Kasumi-1 (cell line): ENCODE measurements at places on chromosomes 13 and 19.

DNA sequence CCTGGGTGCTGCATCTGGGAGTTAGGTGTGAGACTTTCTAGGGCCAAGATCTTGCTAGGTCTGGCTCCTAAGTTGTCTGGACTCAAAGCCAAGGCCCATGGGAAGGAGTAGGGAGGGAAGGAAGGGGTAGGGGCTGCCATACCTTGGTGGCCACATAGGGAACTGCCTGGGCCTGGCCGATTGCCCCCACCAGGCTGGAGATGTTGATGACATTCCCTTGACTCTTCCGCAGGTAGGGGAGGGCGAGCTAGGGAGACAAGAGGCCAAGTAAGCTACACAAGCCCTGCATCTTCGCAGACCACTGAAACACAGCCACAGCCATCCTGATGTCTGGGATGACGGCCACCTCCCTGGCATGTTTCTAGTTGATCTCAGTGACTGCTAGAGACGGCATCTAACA lies 4.1 kb upstream of the BCAT2 start:
- no peak for DNase-seq

GRCh38 chr13:110127986-110128511 lies 178.9 kb downstream of the COL4A1 start:
- no peak for DNase-seq

- no peak for DNase-seq
These were observed 20.6 kb upstream of the TCF3 start for GRCh38 chr19:1672769-1673644.

DNA sequence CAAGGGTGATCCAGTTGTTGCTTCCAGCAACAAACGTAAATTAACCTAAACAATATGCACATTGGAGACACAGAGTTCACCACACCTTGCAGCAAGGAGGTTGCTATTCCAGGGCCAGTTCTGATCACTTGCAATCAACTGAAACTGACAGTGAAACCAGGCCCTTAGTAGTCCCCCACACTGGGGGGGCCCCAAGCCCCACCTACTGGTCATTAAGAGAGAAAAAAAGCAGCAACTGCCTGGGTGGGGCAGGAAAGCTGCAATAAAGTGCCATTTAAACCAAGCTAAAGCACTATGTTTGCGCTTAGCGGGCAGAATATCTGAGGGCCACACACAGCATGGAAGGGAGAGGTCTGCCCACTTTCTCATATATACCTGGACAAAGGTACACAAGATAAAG lies 51.5 kb downstream of the ATP7B start:
- DNase-seq: no peak

GRCh38 chr13:99981735-99982035 lies at the start of gene ZIC2:
Gene ZIC2 (plus strand): TSS chr13:99981784. CDS start chr13:99982065, 281 bp downstream.
- DNase-seq: no peak

DNA sequence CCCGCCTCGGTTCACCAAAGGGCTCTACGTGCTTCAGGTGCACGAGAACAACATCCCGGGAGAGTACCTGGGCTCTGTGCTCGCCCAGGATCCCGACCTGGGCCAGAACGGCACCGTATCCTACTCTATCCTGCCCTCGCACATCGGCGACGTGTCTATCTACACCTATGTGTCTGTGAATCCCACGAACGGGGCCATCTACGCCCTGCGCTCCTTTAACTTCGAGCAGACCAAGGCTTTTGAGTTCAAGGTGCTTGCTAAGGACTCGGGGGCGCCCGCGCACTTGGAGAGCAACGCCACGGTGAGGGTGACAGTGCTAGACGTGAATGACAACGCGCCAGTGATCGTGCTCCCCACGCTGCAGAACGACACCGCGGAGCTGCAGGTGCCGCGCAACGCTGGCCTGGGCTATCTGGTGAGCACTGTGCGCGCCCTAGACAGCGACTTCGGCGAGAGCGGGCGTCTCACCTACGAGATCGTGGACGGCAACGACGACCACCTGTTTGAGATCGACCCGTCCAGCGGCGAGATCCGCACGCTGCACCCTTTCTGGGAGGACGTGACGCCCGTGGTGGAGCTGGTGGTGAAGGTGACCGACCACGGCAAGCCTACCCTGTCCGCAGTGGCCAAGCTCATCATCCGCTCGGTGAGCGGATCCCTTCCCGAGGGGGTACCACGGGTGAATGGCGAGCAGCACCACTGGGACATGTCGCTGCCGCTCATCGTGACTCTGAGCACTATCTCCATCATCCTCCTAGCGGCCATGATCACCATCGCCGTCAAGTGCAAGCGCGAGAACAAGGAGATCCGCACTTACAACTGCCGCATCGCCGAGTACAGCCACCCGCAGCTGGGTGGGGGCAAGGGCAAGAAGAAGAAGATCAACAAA lies 2.6 kb downstream of the PCDH17 start:
- no peak for DNase-seq

DNA sequence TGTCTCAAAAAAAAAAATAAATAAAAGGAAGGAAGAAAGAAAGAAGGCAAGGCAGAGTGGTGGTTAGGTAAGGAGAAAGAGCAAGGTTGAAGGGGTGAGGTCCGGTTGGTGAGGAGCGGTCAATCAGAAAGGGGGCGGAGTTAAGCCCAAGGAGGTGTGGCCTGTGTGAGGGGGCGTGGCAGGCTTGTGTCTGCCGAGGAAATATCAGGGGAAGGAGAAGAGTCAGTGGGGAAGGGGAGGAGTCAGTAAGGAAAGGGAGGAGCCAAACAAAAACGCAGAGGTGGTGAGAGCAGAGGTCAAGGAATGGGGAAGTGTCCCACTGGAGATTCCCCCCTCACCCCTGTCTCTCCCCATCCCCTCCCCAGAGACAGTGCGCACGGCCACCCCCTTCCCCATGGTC lies 5.9 kb downstream of the CACNG7 start:
- DNase-seq: no peak

- DNase-seq: peak; percentile 87
These were observed 755 bp upstream of the RAB3A start for GRCh38 chr19:18204394-18205199.

- DNase-seq: no peak
These were observed 106.2 kb downstream of the SLITRK5 start for GRCh38 chr13:87777387-87777786.

- DNase-seq: no peak
These were observed 626 bp upstream of the ATP5F1D start for GRCh38 chr19:1240925-1241324.

DNA sequence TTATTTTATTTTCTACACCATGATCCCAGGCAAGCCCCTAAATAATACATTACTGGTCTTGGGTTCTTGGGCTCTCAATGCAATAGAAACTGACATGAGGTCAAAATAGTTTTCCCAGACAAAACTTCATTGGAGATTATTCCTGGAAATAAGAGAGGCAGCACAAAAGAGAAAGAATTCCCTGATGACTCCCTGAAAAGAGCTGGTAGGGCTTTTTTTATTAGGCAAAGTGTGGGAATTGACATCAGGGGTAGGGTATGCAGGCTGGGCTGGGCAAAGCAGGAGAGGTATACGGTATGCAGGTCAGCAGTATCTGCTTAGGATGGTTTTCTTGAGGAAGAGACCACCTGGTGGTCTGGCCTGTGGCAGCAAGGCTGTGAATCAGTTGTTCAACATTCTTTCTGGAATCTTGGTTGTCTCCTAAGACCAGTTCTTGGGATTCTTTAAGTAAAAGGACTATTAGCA lies 9.3 kb upstream of the IGFL3 start:
- DNase-seq: no peak

DNA sequence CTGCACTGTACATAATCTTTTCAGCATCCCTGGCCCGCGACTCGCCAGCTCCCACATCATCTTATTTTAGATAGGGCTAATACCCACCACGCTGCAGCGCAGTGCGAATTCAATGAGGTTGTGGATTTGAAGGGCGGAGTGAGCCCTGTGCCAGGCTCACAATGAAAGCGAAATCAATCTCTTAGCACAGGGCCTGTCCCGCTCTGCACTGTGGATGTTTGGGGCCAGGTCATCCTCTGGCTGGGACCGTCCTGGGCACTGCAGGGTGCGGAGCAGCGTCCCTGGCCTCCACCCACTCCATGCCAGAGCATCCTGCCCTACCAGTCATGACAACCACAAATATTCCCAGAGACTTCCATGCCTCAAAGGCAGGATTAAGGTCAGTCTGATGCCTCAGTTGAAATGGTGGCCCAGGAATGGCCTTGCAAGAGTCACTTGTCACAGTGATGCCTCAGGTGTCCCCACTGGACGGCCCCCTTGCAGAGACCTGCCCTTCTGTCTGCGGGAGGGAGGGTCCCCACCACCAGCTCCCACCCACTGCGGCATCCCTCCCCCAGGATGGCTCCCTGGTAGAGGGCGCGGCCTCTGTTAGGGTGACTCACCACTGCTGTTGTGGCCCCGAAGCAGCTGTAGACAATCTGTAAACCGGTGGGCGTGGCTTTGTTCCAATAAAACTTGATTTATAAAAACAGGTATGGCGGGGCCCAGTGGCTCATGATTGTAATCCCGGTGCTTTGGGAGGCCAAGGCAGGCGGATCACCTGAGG lies 5.6 kb downstream of the UHRF1 start:
- DNase-seq: peak; percentile 14

- DNase-seq: peak; percentile 64
These were observed 831 bp downstream of the PGPEP1 start for GRCh38 chr19:18340990-18341868.

DNA sequence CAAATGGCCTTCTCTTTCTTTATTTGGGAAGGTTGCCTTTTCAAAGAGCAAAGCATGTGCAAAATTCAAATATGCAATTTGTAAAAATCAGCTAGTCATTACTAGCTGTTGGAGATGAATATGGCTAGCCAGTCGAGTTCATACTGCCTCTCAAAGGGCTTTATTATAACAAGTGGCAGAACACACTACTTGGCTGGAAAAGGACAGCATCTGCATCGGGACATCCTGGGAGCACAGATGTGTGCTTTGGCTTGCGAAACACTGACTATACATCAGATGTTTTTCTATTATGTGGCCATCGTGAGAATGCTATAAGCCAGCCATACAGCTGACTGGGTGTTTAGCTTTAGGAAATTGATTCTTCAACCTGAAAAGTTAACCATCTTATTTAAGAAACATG lies 424.2 kb downstream of the KCTD12 start:
- DNase-seq: no peak

- DNase-seq: peak; percentile 9
These were observed 16.3 kb downstream of the LEUTX start for GRCh38 chr19:39795001-39795400.

DNA sequence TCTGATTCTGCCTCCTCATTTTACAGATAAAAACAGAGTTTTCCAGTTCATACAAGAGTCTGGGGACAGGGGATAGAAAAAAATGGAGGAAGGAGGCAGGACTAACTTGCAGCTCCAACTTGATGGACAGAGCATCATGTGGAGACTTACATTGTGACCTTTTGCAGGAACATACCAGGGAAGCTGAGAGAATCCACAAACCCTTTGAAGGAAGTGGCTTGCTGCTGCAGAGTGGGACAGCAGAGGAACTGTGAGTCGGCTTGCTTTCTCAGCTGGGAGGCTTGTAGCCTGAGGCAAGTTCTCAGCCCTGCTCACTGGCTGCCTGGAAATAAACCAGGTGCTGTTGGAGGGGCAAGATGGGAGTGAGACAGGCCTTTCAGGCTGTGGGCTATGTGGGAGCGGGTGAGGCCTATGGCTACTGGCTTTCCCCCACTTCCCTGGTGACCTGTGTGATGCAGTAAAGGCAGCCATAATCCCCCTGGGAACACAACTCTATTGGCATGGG lies 614.4 kb downstream of the KCTD12 start:
- DNase-seq: no peak

- no peak for DNase-seq
These were observed 162.7 kb downstream of the KDM4B start for GRCh38 chr19:5131506-5132205.

DNA sequence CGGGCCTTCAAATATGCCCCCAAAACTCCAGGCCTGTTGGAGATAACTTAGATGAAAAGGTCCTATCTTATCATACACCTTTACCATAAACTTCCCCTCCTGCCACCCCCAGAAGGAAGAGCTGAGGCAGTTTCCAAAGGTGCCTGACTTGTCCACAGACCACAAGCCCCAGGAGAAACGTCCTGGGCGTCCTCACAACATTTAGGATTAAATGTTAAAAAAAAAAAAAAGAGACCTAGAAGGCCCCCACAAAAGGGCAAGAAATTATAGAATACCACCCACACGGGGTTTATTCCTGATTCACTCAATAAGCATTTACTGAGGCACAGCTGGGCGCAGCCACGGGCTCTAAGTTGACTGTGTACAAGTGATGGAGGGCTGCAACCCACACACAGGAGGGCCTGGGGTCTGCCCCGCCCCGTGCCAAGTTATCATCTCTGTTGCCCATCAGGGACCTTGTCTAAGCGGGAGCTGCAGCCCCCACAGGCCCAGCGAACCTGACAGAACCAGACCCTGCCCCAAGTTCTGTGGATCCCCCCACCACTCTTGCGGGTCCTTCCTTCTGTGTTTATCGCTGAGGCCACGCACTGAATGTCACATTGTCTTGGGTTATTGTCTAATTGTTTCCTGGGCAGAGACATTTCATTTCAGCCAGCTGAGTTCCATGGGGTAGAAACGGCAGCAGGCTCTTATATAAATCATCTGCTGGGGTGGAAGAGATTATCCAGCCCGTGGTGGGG lies 83.0 kb upstream of the TM9SF2 start:
- DNase-seq: no peak

DNA sequence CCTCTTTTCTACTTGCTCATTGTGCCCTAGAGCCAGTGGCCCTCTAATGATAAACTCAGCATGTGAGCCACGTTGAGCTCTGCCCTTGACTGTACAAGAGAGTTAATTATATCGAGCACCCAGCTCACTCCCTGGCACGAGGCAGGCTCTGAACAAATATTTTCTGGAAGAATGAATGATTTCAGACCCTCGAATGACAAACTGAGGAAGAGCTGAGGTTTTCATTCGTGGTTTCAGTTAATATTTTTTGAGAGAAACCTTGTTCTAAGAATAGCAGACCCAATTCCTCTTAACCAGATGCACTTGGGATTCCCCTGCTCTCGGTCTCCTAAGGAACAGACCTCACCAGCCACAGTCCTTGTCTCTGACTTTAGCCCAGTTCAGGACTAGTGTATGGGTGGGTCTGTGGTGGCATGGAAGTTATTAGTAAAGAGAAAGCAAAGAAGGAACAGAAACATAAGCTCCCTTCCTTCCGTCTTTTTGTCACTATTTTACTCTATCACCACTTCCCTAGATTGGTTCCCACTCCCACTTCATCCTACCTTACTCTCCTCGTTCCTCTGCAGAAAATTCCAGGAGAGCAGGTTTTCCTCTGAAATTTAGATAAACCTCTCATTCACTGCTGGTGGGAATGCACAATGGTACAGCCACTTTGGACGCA lies 22.1 kb upstream of the WDFY2 start:
- DNase-seq: no peak

GRCh38 chr13:51885651-51886050 lies 23.9 kb downstream of the CCDC70 start:
- no peak for DNase-seq
